Fibroblast of upper back skin (primary cell): ENCODE measurements at places on chromosomes 4 and X.

GRCh38 chr4:56986952-56987351, 8.3 kb downstream of the POLR2B start:
- DNase-seq: no peak

GRCh38 chr4:69748173-69748572, 12.2 kb downstream of the SULT1B1 start:
- no peak for DNase-seq

- DNase-seq: no peak
Measured at GRCh38 chrX:151675121-151675746, 20.0 kb upstream of the PRRG3 start.

DNA sequence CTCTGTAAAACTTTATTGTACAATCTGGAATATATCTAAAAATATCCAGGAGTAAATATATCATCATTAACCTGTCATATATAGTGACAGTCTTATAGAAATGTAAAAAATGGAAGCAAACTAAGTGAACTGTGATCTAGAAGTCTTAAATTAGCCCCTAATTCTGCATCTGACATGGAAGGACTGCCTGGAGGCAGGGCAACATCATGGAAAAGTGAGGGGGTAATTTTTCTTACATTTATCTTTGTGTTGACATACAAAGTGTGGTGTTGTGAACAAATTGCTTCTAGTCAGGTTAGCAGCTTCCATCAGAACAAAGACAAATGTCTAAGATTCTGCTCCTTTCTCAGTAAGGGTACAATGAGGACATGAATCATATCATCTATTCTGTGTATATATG, 186.3 kb downstream of the C4orf33 start:
- no peak for DNase-seq

GRCh38 chr4:67465032-67465762, 80.1 kb downstream of the CENPC start:
- no peak for DNase-seq

- peak; percentile 32 for DNase-seq
Measured at GRCh38 chrX:113741744-113742143, 842.1 kb upstream of the HTR2C start.
